ENCODE measurements at places on chromosomes 5 and 9.

- DNase-seq, result no peak
Measured at GRCh38 chr9:93576258-93577077, at the start of gene PHF2. Gene PHF2, plus strand, starts transcription at chr9:93576584. Its CDS starts 190 bp downstream, at chr9:93576774.

- no peak for DNase-seq
Measured at GRCh38 chr5:17148481-17148880, 69.0 kb upstream of the BASP1 start.

- no peak for DNase-seq
Measured at GRCh38 chr5:148976569-148977381, 86.1 kb downstream of the SH3TC2 start.

GRCh38 chr5:9058666-9059065 is 487.2 kb downstream of the SEMA5A start:
- no peak for DNase-seq

GRCh38 chr9:123656565-123656964 is 273.4 kb downstream of the DENND1A start:
- no peak for DNase-seq

DNA sequence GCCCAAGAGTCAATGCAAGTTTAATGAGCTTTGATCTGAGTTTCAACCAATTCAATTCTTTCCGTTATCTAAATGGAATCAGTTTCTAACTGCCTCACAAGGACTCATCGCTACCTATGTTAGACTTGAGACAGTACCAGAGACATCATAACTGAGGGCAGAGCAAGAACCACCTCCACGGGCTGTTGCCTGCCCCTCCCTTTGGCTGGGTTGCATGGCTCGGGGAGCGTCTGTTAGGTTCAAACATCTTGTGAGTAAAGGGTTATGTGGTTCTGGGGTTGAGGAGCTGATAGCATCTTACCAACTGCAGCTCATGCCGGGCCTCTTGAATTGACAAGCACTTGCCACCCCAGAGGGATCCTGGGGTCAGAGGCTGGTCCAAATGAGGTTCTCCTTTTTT is 457.9 kb downstream of the ENC1 start:
- DNase-seq, result no peak

DNA sequence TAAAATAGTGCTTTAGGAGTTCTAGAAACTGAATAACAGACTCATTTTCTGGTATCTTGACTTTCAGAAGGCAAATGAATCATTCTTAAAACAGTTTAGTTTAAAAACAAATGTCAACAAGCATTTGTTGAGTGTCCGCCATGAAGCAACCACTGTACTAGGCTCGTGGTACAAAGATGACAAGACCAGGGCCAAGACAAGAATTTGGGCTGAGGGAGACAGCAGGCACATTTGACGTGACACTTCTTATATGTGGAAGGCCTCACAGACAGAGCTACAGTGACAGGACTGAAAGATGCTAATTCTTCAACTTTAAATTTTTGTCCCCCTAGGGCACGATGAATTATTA is 14.4 kb upstream of the ZNF131 start:
- no peak for DNase-seq

GRCh38 chr5:172407822-172408221 is 46.5 kb downstream of the SH3PXD2B start:
- DNase-seq, result no peak

DNA sequence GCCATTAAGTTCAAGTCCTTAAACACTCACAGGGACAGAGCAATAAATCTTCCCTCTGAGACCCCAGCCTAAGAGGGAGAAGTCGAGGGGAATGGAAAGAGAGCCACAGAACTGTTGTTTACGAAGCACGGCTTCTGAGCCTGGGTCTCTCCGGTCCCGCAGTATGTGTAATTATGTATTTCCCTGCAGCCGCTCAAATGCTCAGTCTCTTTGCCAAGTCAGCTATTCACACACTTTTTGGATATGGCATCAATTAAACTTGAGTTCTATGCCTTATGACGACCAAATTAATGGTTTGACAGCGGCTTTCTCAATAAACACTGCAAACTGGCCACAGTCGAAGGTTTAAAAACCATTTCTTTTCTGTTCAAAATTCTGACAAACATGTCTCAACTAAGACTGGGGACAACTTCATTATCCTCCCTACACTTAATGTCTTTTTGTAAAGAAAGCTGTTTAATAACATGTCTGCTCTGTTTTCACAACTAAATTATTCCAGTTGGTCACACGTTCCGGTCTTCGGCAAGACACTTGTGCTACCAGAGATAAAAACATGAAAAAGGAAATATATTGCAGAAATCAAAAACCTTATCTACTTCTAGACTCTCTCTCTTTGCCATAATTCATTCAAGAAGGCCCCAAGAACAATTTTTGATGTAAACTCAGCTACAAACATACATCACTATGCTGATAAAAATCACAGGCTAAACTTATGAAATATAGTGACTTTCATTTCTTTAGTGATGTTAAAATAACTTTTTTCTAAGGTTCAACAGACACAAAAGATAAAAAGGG is 203.2 kb downstream of the GAPVD1 start:
- no peak for DNase-seq

- DNase-seq, result no peak
Measured at GRCh38 chr5:169160405-169160901, 140.5 kb downstream of the SLIT3 start.

DNA sequence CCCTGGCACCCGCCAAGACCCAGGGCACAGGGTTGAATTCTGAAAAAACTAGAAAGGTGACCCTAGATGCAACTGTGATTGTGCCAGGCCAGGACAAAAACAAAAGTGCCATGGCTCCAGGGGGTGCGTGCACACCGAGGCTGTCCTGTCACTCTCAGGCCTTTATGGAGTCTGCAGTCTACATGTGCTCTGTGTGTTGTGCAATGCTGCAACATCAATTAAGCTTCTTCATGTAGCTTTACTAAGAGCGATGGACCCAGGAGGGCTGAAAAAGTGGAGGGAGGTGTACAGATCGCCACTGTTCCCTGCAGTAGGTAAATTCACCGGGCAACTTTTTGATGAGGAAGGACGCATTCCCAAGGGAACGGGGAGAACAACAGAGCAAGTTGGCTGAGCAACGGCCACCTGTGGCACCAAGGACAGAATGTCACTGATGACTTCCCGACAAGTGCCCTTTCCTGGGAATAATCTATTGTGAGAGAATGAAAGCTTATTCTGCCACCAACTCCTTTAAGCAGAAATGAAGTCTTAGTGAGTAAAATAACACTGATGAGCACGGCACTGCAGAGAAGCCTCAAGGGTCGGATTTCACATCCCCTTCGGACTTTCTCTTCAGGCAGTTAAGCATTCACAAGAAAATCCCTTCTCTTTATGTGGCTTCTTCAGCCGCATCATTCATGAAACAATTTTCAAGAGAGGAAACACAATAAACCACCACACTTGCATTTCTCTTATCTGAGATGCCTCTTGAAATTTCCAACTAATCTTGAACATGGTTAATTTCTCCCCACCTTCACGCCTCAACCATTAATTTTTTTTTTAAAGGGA is 149.6 kb downstream of the DROSHA start:
- DNase-seq, result no peak

- DNase-seq, result no peak
Measured at GRCh38 chr9:14272927-14273528, 40.9 kb downstream of the NFIB start.

GRCh38 chr9:114958021-114958843 is 27.8 kb upstream of the TNFSF8 start:
- DNase-seq, result no peak

- DNase-seq, result peak; percentile 39
Measured at GRCh38 chr9:133583586-133583985, 25.6 kb downstream of the FAM163B start.

DNA sequence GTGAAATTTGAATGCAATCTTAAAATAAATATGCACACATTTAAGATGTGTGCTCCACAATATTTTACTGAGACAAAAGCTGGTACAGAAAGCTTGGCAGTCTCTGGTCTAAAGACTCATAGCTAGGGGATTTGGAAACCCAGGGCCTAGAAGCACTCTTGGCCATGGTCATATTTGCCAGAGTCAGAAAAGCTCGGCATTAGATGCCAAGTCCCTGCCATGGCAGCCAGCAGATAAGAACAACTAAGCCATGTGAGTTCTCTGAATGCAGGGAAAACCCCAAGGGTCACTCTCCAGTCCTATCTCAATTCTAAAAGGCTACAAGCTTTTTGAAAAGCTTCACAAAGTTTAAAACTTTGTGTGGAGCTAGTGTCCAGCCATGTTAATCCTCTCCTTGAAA is 119.5 kb downstream of the FAM114A2 start:
- DNase-seq, result no peak

DNA sequence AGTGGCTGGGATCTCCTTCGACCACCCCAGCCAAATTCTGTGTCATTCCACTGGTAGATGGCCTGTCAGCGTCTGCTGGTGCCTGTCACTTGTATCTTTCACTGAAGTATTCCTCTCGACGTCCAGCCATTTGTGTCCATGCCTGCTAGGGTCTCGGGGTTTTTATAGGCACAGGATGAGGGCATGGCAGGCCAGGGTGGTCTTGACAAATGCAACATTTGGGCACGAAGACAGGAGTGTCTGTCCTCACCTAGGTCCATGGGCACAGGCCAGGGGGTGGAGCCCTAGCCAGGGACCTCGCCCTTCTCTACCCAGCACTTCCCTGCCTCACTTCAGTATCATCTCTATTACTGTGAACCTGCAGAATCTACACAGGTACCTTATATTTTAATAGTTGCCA is 2223.9 kb upstream of the ACO1 start:
- no peak for DNase-seq

DNA sequence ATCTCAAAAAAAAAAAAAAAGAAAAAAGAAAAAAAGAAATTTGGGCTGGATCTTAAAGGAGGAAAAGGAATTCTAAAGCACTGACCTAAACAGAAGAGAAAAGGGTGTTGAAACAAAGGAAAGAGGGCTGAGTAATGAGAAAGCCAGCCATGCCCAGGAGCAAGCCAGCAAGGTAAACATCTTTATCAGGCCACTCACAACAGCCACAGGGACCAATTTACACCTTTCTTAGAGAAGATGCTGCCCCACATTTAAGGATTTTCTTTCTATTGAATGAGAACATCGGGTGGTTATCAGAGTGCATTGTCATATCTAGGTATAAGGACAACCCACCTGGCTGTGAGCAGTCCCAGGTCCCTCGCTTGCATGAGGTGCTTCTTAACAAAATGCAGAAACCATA is 16.6 kb downstream of the LHFPL2 start:
- no peak for DNase-seq

- DNase-seq, result peak; percentile 18
Measured at GRCh38 chr5:124236361-124237205, 509.9 kb downstream of the ZNF608 start.

GRCh38 chr9:99866398-99866797 is 40.1 kb upstream of the STX17 start:
- DNase-seq, result no peak

DNA sequence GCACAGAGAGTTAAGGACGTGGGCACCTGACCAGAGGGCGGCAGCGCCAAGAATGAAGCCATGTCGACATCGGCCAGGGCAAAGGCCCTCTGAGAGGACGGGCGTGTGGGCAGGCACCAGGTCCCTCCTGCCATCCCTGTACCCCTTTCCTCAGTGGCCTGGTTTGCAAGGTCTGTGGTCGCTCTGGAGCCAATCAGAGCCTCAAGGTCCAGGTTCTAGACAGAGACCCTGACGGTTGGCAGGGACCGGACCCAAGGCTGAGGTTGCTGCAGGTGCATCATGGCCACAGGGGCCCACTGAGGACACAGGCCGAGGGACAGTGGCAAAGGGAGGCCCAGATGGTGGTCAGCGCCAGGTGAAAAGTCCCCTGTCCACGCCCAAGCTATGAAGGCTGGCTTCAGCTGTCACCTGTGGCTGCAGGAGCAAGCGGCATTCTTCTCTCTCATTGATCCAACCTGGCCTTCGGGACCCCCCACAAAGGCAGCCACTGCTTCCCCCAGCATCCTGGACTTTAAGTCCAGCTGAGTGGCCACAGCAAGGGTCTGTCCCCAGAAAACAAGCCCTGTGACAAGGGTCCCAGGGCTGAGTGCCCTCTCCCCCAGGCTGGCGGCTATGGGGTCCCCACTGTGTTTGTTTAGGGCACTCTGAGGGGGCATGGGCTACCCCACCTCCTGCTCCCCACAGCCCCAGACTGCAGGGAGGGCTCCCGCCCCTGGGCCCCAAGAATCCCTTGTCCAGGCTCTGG is 48.9 kb downstream of the VAV2 start:
- no peak for DNase-seq

DNA sequence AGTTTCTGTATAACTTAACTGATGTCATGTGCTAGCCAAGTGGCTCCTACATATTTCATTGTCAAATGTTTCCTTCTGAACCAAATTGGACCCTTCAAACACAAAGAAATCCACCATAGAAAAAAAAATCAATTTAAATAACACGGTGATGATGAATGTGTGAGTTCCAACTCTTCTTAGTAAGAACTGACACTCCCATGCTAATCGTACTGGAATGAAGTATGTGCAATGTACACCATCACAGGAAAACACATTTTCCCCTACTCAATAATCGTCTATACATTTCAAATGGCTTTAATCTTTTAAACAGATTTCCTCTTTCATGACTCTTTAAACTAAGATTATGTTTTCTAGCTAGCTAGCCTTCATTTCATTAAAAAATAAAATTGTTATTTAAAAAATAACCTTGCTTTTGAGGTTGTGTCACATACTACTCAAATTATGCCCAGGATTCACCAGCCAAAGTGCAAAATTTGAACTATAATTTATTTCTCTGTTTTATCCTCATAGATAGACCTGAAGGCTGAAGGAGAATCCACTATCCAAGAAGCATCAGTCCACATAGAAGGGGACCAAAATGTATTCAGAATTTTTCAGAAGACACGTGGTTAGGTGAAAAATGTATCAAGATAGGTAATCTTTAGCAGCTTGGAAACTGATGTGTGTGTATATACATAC is 131.0 kb upstream of the ITGA1 start:
- no peak for DNase-seq

GRCh38 chr5:177226860-177227259 is 76.7 kb downstream of the RAB24 start:
- no peak for DNase-seq

GRCh38 chr5:141743866-141744272 is 61.8 kb upstream of the ARAP3 start:
- no peak for DNase-seq

- DNase-seq, result no peak
Measured at GRCh38 chr5:62376064-62376463, 27.6 kb downstream of the DIMT1 start.

DNA sequence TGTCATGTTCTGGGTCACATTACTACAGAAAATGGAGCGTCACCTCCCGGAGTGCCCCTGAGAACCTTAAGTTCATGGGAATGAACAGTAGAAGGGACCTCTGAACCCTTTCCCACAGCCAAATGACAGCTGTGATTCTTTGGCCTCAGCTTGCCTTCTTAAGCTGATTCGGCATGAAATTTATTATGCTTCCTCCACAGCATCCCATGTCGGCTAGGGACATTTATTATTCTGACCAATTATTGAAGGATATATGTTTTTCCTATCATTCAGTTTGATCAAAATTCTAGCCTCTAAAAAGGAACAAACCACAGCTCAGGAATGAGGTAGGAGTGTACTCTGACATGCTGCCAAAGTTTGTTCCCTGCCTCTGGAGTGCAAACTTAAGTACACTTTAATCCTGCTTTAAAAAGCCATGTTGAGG is 440.6 kb downstream of the CETN3 start:
- no peak for DNase-seq

- DNase-seq, result no peak
Measured at GRCh38 chr5:137283801-137284200, 215.3 kb downstream of the SPOCK1 start.

GRCh38 chr5:39992617-39993202 is 567.9 kb upstream of the DAB2 start:
- DNase-seq, result no peak

All from NCI-H1092 (cell line).